Activated CD8-positive, alpha-beta memory T cell treated with anti-CD3 and anti-CD28 coated beads, Interleukin-2, amount 50 U/mL, for 48 hours (primary cell): ENCODE measurements at places on chromosomes 11 and 22.

DNA sequence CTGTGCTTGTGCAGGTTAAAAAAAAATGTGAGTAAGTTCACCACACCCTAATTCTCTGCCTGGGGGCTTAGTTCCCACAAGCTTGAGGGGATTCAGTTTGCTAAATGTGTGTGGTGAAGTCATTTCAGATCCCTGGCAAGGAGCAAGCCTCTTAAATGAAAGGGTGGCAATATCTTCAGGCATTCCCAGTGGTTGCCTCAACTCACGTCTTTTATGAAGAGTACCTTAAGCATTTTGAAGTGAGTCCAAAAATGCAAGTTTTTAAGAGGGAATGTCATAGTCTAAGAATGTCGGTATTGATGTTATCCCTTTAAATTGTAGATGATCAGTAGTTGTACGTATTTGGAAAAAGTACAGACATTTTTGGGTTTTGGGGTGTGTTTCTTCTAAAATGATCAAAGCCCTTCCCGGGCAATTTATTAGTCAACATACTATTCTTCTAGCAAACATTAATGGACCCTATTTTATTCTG is 4.9 kb downstream of the TCP11L1 start:
- DNase-seq = no peak

- no peak for DNase-seq
Measured at GRCh38 chr22:23248583-23248982, 68.3 kb downstream of the BCR start.

DNA sequence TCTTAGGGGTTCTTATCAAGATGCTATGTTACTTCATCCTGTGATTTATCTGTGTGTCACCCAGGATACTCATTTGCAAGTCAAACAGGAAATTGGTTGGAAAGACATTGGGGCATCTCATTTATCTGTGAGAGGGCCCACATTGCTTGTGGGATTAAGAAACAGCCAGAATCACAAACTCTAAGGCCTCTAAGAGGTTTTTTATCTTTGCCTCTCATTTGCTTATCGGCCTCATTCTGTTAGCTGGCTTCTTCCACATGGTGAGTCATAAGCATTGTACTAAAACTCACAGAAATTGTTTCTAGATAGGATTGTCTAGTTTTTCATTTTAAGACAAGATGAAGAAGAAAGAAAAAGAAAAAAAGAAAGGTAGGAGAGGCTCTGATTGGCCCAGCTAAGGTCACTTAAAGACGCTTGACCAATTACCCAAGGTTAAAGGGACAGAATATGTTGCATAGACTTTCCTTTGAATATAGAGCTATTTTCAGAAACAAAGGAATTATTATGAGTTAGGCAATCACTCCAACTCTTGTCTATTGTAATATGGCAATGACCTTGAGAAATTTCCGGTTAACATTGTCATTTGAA is 121.9 kb downstream of the ARHGAP42 start:
- no peak for DNase-seq

- DNase-seq = peak; percentile 56
Measured at GRCh38 chr11:35390737-35391682, 28.3 kb downstream of the SLC1A2 start.

GRCh38 chr11:100810146-100810545 is 123.1 kb downstream of the ARHGAP42 start:
- no peak for DNase-seq

GRCh38 chr22:47091921-47092700 is 329.7 kb downstream of the TBC1D22A start:
- DNase-seq = no peak

DNA sequence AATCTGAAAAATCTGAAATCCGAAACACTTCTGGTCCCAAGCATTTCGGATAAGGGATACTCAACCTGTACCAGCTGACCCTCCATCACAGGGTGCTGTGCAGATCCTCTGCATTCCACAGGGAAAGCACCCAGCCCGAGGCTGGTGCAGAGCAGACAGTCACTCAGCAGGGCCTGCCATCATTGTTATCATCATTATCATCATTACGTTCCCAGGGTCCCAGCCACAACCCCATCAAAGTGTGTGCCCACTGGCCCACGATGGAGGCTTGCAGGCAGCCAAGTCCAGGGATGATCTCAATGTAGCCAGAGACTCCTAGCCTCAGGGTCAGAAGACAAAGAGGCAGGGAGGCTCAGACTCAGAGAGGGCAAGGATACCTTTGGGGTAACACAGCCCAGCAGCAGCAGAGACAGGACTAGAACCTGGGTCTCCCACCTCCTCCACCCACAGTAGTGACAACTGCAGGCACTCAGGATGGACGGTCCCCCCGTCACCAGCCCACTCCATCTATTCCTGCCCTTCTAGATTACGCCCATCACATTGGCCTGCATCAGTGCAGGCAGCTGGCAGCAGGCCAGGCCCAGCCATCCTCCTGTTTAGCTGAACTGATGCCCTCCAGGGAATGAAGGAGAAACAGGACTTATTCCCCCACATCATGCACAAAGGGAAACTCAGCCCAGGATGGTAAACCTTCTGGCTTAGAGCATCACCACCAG is 10.3 kb downstream of the GAL3ST1 start:
- no peak for DNase-seq

DNA sequence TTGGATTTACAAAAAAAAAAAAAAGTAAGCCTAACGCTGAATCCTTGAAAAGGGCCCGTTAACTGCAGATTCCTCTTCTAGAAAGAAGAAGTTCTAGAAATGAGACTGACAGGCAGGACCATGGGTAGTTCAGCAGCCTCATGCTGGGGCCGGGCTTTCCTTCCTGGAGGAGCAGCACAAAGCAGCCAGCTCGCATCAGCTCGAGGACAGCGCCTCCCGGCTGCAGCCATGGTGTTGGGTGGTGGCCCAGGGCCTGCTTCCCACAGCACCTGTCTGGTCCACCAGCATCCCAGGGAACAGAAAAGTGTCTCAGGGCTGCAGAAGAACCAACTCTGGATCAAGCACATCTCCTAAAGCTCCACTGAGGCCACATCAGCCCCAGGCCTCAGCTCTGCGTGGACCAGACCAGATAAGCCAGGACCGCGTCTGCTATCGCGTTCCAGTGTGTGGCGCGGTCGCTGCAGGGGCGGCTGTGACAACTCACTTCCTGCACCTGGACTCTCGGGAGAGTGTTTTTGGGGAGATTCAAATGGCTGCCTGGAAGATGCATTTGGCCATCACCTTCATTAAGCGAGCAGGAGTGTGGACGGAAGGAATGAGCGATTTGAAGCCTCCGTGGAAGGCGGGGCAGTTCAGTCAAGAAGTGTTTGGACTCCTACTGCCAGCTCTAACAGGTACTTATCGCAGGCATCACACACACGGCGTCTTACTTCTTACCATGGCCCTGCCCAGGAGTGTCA is 53.5 kb downstream of the MYH9 start:
- DNase-seq = peak; percentile 74

- DNase-seq = no peak
Measured at GRCh38 chr11:37770145-37770544, 1172.1 kb upstream of the RAG2 start.

DNA sequence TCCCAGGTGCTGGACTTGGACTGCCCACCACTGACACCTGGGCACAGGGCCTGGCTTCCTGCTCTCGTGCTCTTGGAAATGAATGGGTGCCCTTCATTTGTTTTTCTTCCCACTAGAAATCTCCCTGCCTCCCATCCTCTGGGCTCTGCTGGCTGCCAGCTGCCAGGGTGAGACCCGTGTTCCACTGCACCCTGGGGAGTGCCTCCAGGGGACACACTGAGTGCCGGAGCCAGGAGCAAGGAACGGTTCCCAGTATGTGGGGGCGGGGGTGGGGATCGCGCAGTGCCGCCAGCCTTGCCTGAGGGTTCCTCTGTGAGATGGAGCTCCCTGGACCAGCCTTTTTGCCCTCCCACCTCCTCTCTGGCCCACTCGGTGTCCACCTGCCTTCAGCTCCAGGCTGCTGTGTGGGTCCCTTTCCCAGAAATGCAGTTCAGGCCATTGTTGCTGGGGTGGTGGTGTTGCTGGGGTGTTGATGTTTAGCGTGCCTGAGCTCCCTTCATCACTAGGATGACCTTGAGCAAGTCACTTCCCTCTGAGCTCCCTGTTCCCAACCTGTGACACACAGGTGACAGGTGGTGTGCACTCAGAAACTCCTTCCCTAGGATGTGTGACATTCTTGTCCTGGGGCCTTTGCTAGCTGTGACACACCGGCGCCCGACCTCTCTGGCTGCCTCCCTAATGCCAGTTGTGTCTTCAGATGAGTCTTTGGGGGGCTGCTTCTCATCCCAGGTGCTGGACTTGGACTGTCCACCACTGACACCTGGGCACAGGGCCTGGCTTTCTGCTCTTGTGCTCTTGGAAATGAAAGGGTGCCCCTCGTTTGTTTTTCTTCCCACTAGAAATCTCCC is 72.1 kb downstream of the MED15 start:
- DNase-seq = no peak

GRCh38 chr11:87255589-87255988 is 217.9 kb downstream of the TMEM135 start:
- DNase-seq = no peak

DNA sequence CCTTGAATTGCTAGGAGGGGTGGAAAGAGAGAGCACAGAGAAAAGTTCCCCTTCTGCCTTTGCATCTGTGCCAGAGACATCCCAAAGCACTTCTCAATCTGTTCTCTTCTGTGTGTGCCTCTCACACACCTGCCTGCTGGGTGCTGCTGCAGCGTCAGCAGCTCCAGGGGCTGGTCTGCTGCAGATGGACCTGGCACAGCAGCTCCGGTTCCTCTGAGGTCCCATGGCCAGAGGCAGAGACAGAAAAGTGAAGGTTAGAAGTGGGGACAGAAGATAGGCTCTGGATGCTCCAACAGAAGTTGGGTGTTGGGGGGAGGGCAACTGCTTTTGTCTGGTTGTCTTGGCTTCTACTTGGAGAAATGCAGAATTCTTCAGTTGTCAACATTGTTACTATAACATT is 48.9 kb upstream of the KIRREL3 start:
- no peak for DNase-seq

- no peak for DNase-seq
Measured at GRCh38 chr22:19175602-19176174, 2.8 kb downstream of the SLC25A1 start.
